AG09319 (cell line): ENCODE measurements at places on chromosomes 5 and 9.

GRCh38 chr9:126794441-126794840, 10.4 kb upstream of the ZBTB43 start:
- no peak for DNase-seq

GRCh38 chr5:168211245-168211644, 80.2 kb upstream of the WWC1 start:
- no peak for DNase-seq

- DNase-seq: no peak
Observed at GRCh38 chr9:99336531-99336930, 114.4 kb downstream of the SEC61B start.

- no peak for DNase-seq
Observed at GRCh38 chr9:77011973-77012821, 7.3 kb upstream of the FOXB2 start.

DNA sequence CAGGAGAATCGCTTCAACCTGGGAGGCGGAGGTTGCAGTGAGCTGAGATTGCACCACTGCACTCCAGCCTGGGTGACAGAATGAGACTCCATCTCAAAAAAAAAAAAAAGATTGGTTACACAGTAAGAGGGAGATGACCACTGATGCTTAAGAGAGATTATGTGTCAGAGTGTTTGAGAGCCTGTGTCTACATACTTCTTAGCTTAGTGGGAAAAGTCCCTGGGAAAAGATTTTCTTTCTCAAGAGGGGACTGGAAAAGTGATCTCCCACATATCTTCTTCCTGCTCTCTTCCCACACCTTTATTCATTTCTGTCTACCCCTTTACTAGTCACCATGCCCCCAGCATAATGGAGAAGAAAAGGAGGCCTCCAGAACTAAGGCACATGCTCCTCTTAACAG, 55.2 kb downstream of the MCTP1 start:
- DNase-seq: no peak

DNA sequence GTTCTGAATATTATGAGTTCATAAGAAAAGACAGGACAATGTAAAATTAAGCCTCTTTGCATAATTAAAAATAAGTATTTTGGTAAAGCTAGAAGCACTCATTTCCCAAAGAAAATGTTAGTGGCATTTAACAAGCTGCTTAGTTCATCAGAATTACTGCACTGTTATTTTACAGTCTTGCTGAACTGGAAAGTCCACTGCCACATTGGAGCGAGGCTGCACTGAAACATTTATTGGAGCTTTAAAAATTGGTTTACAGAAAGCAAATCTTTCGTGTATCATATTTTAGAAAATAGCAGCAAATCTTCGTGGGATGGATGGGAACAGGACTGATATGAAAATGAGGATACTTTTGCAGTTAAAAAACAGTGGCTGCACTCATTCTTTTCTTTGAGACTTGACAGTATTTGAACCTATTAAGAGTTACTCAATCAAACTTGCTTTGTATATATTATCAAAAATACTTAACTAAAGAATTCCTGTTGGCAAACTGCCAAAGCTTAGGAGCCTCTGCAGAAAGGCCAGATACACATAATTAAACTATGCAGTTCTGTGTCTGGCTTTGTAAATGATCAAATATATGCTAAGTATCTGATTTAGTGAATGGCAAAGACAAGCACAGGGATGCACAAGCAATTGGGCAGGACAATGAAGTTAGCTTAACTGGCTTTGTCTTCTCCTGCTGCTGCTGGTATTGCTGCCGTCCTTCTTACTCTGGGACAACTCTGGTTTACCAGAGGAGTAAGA, 16.5 kb upstream of the FBXL7 start:
- DNase-seq: no peak

DNA sequence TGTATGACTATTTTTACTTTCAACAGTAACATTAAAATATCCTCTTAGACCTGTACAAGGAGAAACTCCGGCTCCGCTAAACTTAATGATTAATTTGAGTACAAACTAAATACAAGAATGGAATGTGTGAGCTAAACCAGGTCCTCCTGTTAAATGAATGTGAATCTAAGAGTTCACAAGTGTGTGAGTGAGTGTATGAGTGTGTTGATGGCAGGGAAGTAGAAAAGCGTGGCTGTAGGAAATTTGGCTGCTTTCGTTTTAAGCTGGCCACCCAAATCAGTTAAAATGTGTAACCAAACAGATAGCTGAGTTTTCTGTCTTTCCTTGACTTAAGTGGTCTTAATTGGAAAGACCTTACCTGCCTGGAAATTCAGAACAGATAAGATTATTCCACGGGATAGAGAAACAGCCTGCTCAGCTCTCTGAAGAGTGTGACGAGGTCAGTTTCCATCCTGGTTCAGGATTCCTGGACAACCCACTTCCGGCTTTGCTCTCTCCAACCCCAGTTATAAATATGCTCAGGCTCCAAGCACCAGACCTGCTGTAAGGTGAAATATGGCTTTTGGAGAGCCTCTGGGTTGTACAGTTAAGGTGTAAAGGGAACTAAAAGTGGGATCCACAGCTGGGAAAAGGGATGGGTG, 908.6 kb upstream of the EDIL3 start:
- no peak for DNase-seq

DNA sequence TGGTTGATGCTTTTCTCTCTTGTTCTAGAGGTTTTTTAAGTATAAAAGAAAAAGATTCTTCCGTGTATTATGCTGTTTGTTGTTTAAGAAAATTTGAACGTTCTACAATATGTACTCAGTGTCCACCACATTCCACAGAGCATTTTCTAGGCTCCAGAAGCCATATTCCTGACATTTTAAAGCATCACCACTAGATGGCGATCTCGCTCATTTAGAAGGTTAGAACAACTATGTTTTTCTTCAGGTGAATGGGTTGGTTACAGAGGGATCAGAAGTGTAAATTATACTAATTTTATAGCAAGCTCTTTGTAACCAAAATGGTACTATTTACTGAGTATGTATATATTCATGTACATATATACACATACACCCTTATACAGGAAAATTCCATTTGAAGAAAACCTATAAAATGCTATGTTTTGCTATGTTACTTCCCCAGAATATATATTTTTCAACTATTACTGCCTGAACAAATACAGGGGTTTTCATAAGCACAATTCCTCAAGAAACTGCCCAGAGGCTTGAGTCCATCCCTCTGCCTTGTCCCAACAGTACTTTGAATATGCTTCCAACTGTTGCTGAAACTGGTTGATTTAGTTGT, 284.3 kb downstream of the CCDC171 start:
- peak; percentile 12 for DNase-seq

- DNase-seq: no peak
Observed at GRCh38 chr5:32357658-32358057, 44.9 kb upstream of the MTMR12 start.

- DNase-seq: peak; percentile 40
Observed at GRCh38 chr5:64811050-64811640, 42.4 kb downstream of the CWC27 start.

- DNase-seq: no peak
Observed at GRCh38 chr9:84894859-84895258, 225.3 kb downstream of the NTRK2 start.

DNA sequence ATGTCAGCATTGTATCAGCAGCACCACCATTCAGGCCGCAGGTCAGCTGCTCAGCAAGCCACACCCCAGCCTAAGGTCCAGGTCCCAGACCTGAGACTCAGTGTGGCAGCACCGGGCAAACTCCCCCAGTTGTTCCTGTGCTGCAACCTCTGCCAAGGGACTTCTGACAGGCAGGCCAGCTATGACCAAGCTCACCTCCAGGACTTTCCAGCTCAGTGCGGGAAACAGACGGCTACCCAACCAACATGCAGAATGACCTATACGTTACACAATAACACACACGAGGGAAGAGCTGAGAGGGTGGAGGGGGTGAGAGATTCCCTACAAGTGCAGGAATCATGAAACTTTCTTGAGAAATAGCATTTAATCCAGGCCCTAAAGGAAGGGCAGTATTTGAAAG, 143.7 kb downstream of the FSTL4 start:
- no peak for DNase-seq

GRCh38 chr5:23677996-23678395, 170.6 kb downstream of the PRDM9 start:
- DNase-seq: no peak
